NCI-H82 (cell line): ENCODE measurements at places on chromosomes 4 and X.

DNA sequence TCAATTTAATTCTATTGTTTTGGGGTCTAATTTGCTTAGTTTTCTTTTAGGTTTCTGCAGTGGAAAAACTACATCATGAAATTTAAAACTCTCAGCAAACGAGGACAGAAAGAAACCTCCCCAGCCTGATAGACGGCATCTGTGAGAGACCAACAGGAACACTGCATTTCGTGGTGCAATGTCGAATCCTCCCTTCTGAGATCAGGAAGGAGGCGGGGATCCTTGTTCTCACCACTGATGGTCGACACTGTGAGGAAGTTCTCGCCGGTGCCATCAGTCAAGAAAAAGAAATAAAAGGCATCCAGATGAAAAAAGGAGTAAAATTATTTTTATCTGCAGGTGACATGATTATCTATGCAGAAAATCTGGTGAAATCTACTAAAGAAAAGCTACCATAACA, 16.5 kb downstream of the GAK start:
- no peak for DNase-seq

DNA sequence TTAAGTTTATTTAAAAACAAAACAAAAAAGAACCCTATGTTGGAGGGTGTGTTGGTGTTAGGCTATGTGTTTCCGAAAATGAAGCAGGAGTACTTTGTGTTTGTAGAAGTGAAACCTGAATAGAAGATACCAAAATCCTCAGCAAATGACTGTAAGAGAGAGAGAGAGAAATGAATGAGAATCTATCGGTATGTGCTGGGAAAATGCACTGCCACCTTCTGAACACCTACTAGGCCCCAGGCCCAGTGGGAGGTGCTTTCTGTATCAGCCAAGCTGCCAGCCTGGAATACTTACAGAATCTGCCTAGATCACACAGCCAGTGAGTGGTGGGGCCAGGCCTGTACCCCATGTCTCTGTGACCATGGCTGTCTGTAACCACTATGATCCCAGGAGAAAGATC, 14.9 kb upstream of the PIM2 start:
- no peak for DNase-seq

- no peak for DNase-seq
Measured at GRCh38 chrX:154813801-154814200, 8.5 kb upstream of the MPP1 start.

DNA sequence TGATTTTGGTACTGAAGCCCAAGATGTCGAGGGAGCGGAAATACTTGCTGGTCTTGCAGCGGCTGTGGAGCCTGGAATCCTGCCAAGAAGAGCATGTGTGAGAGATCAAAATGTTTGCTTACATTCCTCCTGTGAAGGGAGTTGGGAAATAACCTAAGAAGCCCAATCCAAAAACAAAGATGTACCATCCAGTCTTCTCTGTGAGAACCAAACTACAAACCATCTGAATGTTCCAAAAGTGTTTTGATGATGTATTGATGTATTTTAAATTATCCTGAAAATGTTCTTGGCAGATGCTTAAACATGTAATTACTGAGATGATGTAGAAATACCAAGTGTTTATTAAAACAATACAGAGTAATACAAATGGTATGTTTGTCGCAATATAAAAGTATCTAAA, 10.1 kb upstream of the ADH1A start:
- peak; percentile 81 for DNase-seq

GRCh38 chr4:78971326-78971725, 32.1 kb upstream of the PAQR3 start:
- no peak for DNase-seq

- DNase-seq, result peak; percentile 59
Measured at GRCh38 chrX:101759000-101759399, 99.3 kb upstream of the ARMCX2 start.

GRCh38 chrX:11257711-11258110, 35.5 kb upstream of the AMELX start:
- DNase-seq, result no peak

GRCh38 chr4:1241466-1241935, 7.4 kb downstream of the CTBP1 start:
- DNase-seq, result no peak

- DNase-seq, result no peak
Measured at GRCh38 chrX:43840265-43840664, 42.0 kb downstream of the MAOB start.

DNA sequence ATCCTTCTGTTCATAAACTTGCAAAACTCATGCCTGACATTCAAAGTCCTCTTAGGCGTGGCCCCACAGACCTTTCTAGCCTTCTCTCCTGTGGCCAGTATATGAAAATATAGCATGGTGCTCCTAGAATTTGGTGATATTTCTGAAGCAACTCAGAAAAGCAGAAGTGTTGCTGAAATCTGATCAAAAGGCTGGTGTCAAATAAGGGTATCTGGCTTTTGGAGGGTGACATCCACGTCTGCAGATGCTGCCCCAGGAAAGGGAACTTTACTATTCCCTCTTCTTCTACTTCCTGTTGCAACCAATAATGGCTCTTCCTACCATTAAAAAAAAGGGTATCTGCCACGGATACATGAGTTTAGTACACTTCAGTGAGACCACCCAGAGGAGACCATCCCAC, 83.9 kb upstream of the RPS6KA3 start:
- no peak for DNase-seq

- DNase-seq, result peak; percentile 69
Measured at GRCh38 chr4:54233697-54234496, 4.8 kb downstream of the PDGFRA start.
